SJCRH30 (cell line): ENCODE measurements at places on chromosomes 7 and 10. TPM values are rescaled to one million over a fixed set of nuclear protein-coding genes. Genes with fewer than 3 reads are reported as not detected.
A peak's percentile ranks its signal among the peaks of the same experiment; 100 is the strongest.

DNA sequence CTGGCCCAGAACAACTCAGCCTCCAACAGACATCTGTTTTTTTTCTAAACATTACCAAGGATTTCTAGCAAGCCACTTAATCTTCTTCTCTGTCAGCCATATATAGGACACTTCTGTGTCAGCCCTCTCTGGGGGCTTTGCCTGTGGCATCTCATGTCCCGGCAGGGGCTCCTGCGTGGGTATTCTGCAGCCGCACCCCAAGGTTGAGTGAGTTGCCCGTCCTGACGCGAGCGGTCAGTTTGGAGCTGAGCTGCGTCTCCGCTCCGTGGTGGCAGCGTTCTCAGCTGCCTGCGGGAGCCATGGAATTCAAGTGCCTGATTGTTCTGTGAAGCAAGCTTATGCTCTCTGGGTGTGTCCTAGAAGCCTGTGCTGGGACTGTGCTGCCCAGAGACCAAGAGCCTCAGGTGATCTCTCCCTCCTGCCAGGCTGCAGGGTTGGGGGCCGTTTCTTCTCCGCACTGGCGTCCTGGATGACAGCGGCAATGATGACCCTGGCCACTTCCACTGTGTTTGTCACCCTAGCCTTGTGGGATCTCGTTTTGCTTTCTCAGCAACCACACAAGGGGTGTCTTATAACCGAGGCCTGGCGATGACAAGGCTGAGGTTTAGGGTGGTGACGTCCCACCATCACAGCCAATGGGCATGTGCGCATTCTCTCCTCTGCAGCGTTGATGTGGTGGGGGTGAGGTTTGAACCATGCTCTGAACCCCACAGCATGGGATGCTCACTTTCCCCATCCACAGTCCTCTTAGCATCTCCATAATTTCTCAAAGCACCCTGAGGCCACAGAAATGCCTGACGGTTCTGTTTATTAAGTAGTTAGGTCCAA lies 612.6 kb upstream of the FOXK1 start:
- no peak for DNase-seq

GRCh38 chr10:72315611-72316385 lies 38.9 kb downstream of the DNAJB12 start:
- DNase-seq, result no peak

GRCh38 chr10:60314069-60314940 lies 75.4 kb downstream of the ANK3 start:
- peak; percentile 22 for DNase-seq

DNA sequence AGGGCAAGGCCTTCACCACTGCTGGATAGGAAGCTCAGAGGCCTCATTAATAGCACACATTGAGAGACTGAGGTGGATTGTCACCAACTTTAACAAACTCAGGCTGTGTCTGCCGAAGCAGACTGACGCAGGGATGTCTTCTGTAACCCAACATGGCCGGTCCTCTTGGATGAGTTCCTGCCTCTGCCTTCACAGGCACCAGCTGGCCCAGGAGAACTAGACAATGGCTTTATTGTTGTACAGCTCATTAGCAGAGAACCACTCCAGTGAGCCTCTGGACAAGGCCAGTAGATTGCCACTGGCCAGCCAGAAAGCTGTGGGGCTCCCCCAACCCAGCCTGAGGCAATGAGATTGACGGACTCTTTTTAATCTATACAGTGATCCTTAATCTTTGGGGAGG lies 9.4 kb downstream of the NODAL start:
- DNase-seq, result peak; percentile 62

CALHM1 gene
- 0.02 and 0.13 TPM in 2 replicates for total RNA-seq
